ENCODE measurements at places on chromosomes 13 and 19. TPM values are rescaled to one million over a fixed set of nuclear protein-coding genes. Genes with fewer than 3 reads are reported as not detected.

GRCh38 chr19:6773323-6773931 is 919 bp downstream of the VAV1 start:
- DNase-seq: no peak

GRCh38 chr19:5966215-5966614 is 11.7 kb downstream of the RANBP3 start:
- DNase-seq: peak; percentile 82

- no peak for DNase-seq
Observed at GRCh38 chr19:34327851-34328250, 37.1 kb upstream of the GPI start.

GRCh38 chr13:113579686-113580085 is 4.9 kb upstream of the TFDP1 start:
- DNase-seq: no peak

DNA sequence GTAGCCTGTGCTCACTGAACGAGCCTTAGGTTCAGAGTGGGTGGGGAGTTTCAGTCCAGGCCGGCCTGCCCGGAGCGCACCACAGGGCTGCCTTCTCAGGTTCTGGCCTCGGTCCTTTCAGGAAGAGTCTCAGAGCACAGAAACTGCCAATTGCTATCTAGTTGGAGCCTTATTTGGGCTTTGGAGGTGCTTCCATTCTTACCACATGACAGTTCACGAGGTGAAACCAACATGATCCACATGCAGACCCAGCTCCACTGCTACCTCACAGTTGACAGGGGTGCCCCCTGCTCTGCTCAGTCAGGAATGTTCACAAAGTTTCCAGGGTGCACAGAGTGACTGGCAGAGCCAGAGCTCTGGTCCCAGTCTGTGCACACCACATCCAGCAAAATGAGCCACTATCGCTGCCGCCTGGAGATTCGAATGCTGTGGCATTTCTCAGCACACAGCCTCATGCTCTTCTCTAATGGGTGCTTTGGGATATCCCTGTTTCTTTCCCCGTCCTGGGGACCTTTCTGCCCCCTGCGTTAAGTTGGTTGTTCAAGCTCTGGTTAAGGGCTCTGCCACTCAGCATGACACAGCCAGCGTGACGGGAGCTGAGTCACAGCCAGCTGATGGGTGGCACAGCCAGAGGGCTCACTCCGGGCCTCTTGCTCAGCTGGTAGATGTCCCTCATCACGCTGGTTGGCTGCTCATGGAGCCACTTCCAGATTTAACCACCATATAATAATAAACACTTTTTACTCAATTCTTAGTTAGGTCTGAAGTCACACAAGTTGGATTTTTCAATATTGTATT is 7.5 kb upstream of the SACS start:
- DNase-seq: no peak

DNA sequence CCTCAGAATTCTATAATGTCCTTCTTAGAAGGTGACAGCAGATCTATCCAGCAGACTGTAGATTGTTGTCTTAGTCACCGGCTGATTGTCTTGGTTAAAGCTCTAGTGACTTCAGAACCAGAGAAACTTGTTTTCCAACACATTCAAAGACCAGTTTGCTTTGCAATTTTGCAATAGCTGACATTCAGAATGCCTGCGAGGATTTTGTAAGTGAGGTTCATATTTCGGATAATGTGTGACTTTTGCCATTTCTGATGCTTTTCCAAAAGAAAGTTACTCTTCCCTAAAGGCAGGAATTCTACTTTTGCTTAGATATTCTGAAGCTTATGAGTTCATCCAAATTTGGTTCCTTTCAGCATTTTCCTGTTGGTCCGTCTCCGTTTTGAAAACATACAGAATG is 13.2 kb downstream of the SPINT2 start:
- no peak for DNase-seq

DNA sequence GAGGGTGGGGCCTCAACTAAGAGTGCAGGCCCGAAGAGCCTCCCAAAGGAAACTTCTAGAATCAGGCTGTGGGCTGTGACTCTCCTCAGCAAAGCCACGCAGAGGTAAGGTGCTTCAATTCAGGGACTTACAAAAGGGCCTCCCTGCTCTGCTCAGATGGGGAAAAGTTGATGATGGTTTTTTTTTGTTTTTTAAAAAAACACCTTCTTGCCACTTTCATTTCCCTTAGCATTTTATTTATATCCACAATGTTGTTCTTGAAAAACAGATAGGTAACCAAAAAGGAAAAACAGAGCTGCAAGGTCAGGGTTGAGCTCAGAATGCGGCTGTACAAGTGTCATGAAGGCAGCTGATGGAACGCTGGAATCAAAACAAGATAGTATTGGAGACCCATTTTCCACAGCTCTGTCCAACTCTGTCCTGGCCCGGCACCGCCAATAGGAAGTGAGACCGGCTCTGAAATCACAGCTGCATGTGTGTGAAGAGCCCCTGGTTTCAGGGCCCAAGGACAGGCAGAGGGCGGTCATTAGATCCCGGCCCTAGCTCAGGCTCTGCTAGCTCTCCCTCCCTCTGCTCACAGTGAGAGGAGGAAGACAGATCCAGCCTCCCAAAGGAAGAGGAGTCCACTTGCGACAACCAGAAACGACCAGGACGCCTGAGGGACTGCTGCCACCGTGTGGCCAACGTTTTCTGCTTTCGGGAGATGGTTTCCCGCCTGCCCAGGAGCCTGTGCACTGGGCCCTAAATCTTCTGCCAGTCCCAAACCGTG is 58.3 kb downstream of the KLF2 start:
- DNase-seq: peak; percentile 95

GRCh38 chr13:43792076-43792881 is 5.5 kb upstream of the ENOX1 start:
- DNase-seq: no peak

DNA sequence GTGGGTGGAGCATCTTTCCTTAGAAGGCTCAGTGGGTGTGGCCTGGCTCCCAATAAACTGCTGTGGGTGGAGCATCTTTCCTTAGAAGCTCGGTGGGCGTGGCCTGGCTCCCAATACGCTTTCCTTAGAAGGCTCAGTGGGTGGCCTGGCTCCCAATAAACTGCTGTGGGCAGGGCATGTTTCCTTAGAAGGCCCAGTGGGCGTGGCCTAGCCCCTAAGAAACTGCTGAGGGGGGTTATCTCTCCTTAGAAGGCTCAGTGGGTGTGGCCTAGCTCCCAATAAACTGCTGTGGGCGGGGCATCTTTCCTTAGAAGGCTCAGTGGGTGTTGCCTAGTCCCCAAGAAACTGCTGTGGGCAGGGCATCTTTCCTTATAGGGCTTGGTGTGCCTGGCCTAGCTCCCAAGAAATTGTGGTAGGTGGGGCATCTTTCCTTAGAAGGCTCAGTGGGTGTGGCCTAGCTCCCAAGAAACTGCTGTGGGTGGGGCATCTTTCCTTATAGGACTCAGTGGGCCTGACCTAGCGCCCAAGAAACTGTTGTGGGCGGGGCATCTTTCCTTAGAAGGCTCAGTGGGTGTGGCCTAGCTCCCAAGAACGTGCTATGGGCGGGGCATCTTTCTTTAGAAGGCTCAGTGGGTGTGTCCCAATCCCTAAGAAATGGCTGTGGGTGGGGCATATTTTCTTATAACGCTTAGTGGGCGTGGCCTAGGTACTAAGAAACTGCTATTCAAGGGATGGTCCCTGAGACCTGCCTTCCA is 10.3 kb downstream of the HSH2D start:
- no peak for DNase-seq

DNA sequence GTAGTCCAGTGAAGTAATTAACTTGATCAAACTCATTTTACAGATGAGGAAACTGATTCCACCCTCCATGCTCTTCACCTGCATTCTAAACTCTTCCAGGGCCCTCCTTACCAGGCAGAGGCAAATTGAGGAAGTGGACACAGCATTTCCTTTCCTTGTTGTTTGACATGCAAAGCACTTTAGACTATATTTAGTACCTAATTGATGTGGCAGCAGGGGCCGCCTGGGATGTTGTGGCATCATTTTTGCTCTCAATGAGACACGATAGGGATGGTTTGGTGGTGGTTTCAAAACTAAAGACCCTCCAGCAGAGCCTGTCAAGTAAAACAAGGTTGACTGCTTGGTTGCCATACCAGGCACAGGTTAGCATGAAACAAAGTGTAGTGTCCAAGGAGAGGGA is 7.9 kb downstream of the SIPA1L3 start:
- DNase-seq: no peak

- no peak for DNase-seq
Observed at GRCh38 chr19:33697766-33698165, 76.0 kb downstream of the CHST8 start.

- DNase-seq: no peak
Observed at GRCh38 chr13:84574851-84575250, 692.6 kb upstream of the SLITRK1 start.

GRCh38 chr13:98416408-98416807 is 160.5 kb downstream of the STK24 start:
- no peak for DNase-seq

DNA sequence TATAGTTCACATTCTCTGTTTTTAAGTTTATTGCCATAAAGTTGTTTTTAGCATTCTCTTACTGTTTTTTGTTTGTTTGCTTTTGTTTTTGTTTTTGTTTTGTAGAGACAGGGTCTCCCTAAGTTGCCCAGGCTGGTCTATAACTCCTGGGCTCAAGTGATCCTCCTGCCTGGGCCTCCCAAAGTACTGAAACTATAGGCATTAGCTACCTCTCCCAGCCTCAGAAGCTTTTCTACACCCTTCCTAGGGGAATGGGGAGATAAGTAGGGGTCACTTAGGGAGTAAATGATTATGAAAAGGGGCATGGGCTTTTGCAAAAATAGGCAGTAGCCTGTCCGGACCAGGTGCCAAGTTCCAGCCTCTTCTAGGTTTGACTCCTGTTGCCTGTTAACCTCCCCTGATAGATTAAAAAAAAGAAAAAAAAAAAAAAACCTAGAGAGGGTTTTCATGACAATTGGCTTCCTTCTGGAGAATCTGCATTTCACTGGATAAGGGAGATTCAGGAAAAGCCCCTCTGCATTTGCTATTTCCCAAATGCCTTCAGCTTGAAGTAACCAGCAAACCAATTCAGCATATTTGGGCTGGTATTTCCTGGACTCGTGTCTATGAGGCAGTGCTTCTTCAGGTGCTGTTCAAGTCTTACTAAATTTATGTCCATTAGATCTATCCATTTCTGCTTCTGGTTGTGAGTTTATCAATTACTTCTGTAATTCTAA is 216.8 kb downstream of the TM9SF2 start:
- no peak for DNase-seq

DNA sequence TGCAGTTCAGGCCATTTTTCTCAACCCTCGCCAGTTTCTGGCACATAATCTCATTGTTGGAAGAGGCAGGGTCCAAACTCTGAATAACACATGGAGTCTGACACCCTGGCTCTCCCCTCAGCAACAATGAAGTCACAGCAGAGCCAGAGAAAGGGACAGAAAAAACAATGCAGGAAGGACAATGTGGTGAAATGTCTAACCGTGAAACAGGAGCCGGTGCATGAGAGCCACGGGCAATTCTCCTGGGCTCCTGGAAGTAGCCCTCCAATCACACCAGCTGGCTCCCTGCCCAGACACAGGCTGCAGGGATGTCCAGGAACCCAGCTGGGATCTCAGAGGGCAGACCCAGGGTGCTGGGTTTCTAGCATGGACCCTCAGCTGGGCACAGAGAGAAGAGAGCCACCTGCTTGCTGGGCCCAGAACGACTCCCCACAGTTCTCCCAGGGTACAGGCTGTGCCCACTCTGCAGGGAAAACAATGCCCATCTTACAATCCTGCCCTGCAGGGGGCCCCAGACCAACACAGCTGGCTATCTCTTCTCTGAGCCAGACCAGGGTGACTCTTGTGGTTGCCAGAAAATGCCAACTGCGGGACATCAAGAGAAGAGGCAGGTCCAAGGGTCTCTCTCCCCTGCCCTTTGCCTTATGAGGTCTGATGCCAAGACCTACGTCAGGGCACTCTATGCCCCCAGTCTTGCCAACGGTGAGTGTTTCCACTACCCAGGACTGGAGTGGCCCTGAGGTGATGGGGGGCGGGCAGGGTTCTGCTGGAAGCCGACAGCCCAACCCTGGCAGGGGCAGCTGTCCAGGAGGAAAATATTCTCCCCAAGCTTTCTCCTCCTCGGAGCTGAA is 64.5 kb downstream of the CEBPG start:
- peak; percentile 66 for DNase-seq

- no peak for DNase-seq
Observed at GRCh38 chr13:44484562-44485138, 91.5 kb downstream of the TSC22D1 start.

- no peak for DNase-seq
Observed at GRCh38 chr13:98998831-98999638, 21.2 kb upstream of the DOCK9 start.

- no peak for DNase-seq
Observed at GRCh38 chr19:18684642-18684993, 1.1 kb downstream of the CRTC1 start.

- no peak for DNase-seq
Observed at GRCh38 chr13:28099396-28100149, 803 bp downstream of the FLT3 start.

DNA sequence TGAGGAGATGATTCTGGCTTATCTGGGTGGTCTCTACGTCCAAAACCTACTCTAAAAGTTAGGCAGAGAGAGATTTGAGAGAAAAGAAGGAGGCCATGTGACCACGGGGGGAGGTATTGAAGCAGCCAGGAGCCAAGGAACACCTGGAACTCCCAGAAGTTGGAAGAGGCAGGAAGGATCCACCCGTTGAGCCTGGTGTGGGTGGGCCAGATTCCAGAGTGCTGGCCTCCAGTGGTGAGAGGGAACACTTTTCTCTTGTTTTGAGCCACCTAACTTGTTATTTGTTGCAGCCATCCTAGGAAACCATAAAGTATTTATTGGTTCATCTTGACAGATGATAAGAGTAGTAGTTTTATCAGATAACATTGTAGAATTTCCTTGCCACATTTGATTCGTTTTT is 396.9 kb downstream of the MYO16 start:
- DNase-seq: no peak

Gene FGF22
- polyA plus RNA-seq: not detected

Gene KLK4
- 0.39 TPM for polyA plus RNA-seq

Gene BRME1
- 1.8 TPM for polyA plus RNA-seq

Gene ANGPTL8
- polyA plus RNA-seq: not detected

Gene KCTD15
- polyA plus RNA-seq: 13.9 TPM

Gene NCR1
- not detected for polyA plus RNA-seq

Gene ZNF555
- polyA plus RNA-seq: 2.1 TPM

Gene AZU1
- polyA plus RNA-seq: not detected

Gene CNFN
- polyA plus RNA-seq: 21.0 TPM

Gene ZNF784
- 7.2 TPM for polyA plus RNA-seq

Gene DACT3
- 2.9 TPM for polyA plus RNA-seq

Gene NAT14
- polyA plus RNA-seq: 13.7 TPM

Gene FBL
- polyA plus RNA-seq: 225 TPM

Gene GGACT
- polyA plus RNA-seq: 3.0 TPM

Gene EFNB2
- polyA plus RNA-seq: 13.4 TPM

Data from sigmoid colon (tissue), 7 donors.